Fibroblast of skin of right quadriceps (primary cell): ENCODE measurements at places on chromosomes 11 and 22.
A peak's percentile ranks its signal among the peaks of the same experiment; 100 is the strongest.

GRCh38 chr22:21753374-21754111, 17.9 kb upstream of the YPEL1 start:
- no peak for DNase-seq

DNA sequence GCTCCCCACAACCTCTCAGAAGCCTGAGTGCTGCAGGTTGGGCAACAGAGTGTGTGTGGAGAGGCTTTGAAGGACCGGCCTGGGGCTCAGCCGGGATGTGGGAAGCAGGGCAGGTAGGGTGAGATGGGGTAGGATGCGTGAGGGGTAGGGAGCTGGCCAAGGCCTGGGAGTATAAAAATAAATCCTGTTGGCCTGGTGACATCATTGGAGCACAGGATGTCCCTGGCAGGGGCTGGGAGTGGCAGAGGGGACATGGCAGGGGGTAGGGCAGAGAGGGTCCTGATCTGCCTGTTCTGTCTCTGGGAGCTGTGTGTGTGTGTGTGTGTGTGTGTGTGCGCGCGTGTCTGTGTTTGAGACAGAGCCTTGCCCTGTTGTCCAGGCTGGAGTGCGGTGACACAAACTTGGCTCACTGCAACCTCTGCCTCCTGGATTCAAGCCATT, 28.6 kb downstream of the TEF start:
- DNase-seq: no peak

- no peak for DNase-seq
Observed at GRCh38 chr11:897253-898142, 13.1 kb downstream of the CHID1 start.

DNA sequence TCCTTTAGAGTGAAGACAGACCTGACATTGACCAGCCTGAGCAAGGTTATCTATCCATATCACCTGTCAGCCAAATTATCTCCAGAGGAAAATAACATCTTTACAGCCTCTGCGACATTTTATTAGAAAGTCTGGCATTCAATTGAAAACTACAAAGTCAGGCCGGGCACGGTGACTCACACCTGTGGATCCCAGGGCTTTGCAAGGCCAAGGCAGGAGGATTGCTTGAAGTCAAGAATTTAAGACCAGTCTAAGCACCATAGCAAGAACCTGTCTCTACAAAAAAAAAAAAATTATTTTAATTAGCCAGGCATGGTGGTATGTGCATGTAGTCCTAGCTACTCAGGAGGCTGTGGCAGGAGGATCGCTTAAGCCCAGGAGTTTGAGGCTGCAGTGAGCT, 141.6 kb downstream of the RCN1 start:
- no peak for DNase-seq

GRCh38 chr11:45247433-45247832, 38.7 kb downstream of the SYT13 start:
- DNase-seq: no peak

DNA sequence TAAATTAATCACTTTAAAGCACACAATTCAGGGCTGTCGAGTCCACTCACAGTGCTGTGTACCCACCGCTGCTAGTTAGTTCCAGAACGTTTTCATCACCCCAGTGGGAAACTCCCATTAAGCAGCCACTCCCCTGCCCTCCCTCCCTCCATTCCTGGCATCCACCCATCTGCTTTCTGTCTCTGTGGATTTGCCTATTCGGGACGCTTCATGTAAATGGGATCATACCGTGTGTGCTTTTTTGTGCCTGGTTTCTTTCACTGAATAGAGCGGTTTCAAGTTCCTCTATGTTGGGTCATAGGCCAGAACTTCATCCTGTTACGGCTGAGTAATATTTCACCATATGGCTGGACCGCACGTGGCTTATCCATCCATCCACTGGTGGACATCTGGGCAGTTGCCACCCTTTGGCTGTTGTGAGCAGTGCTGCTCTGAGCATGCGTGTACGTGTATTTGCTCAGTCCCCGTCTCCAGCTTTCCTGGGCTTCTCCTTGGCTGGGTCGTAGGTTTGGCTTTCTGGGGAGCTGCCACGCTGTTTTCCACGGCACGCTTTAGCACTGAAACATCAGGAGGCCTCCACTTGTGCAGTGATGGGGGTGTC, 30.1 kb downstream of the ARHGAP8 start:
- no peak for DNase-seq

- DNase-seq: peak; percentile 80
Observed at GRCh38 chr22:34866495-34867131, 199.3 kb upstream of the ISX start.

DNA sequence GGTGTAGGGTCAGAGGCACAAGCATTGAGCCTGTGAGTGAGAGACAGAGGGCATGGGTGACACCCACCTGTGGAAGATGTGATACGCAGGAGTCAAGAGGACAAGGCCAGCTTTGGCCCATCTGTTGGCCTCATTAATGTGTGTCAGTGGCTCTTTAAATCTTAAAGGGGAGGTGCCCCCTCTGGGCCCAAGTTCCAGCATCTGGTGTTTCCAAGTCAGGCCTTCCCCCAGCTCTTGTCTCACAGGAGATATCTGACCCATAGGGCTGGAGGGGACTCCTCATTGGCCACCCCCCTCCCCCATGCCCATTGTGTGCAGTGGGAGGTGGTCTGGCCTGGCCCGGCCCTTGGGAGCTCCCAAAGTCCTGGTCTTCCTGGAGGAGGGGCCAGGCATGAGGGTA, 8.9 kb downstream of the KCNK7 start:
- DNase-seq: no peak

GRCh38 chr22:19840059-19840458, 14.6 kb downstream of the GNB1L start:
- no peak for DNase-seq
